Stimulated activated CD4-positive, alpha-beta T cell treated with anti-CD3 and anti-CD28 coated beads, Interleukin-2, amount 100 ng/mL, for 24 hours (primary cell): ENCODE measurements at places on chromosomes 16 and 17.

- no peak for DNase-seq
Measured at GRCh38 chr17:46143827-46144236, 49.4 kb downstream of the KANSL1 start.

GRCh38 chr16:47057630-47057993, 84.1 kb upstream of the DNAJA2 start:
- DNase-seq, result no peak

DNA sequence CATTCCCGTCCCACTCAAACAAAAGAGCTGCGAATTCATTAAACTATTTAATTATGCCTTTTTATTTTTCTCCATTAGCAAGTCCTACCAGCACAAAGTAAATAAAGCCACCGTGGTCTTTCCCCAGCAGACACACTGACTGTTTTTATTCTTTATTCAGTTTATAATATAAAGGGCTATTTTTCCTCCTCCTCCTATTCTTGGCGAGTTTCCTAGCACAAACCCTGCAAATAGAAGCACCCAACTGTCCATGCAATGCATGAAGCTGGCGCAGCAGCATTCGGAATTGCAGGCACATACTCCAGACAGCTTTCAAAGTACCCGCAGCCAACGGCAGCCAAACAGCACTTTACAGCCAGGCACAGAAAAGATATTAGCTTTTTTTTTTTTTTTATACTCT, 583.4 kb upstream of the PSMD7 start:
- no peak for DNase-seq

DNA sequence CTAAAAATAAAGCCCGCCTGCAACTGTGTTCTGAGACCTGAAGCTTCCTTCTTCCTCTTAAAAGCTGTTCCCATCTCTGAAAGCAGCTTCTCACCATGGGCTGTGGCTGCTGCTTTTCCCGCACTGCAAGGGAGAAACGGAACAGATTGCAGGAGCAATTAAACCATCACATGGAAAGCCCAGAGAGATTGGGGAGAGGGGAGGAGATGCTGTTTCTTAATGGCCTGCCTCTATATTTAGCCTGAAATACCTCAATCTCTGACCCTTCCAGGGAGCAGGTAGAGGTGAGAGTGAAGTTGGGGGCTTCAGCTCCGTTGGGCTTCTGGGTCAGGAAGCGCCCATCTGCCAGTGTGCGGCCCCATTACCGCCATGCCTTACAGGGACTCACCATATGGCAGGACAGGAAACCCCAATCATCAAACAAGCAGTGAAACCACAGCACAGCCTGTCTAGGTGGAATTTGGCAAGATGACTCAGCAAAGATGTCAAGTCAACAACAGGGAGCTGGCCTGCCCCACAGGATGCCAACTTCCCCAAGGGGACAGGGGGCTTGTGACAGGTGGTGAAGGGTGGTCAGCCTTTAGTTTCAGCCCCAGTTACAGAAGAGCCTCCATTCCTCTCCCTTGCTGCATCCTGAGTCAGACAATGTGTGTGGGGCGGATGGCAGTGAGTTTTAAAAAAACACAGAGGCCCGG, 286.6 kb upstream of the CCL2 start:
- no peak for DNase-seq

- DNase-seq, result no peak
Measured at GRCh38 chr16:57619606-57620334, 8.7 kb upstream of the ADGRG1 start.

DNA sequence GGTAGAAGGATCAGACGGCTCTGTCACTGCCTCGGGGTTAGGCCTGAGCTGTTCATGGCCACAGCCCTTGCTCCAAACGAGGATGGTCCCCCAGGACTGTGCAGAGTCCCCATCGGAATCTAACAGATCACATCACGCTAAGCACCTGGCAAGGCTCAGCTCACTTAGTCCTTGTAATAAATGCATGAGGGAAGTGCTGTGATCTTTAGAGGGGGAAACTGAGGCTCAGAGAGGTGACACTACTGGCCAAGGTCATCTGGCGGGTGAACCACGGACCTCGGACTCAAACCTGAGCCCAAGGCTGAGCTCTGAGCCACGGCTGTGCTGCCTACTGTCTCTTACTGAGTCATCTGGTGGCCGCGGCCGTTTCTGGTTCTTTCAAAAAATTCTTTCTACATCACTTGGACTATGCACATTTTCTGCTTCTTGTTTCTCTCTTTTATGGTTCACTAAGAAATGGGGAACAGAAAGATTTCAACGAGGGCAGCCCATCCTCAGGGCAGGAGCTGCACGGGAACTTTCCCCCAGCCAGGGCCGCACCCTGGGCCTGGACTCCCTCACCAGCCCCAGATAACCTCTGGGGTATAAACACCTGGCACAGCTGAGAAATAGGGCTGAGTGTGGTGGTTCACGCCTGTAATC, 55.6 kb downstream of the COTL1 start:
- no peak for DNase-seq

DNA sequence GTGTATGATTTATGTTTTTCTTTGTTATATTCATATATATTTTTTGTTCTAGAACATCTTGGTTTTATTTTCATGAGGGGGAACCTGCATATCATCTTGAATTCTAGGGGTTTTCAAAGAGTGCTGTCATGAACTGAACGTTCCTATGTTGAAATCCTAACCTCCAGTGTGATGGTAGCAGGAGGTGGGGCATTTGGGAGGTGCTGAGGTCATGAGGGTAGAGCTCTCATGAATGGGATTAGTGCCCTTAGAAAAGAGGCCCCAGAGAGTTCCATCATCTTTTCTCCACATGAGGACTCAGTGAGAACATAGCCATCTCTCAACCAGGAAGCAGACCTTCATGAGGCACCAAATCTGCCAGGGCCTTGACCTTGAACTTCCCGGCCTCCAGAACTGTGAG, 34.6 kb upstream of the CCDC182 start:
- no peak for DNase-seq

- no peak for DNase-seq
Measured at GRCh38 chr16:52649870-52650269, 102.9 kb upstream of the TOX3 start.

DNA sequence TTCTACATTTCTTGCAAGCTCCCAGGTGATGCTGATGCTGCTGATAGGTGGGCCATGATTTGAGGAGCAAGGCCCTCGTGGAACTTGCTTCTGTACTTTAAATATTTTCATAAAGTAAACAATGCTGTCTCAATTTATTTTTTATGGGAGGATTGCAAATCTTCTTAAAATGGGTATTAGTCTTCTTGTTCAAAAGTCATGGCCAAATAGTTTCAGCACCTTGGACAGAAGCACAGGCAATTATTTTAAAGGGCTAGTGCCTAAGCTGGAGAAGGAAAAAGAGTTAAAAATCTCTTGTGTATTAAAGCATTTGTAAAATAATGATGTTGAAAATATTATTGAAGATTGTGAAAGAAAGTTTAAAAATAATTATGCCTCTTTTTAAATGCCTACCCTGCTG, 50.5 kb downstream of the GPR139 start:
- no peak for DNase-seq

DNA sequence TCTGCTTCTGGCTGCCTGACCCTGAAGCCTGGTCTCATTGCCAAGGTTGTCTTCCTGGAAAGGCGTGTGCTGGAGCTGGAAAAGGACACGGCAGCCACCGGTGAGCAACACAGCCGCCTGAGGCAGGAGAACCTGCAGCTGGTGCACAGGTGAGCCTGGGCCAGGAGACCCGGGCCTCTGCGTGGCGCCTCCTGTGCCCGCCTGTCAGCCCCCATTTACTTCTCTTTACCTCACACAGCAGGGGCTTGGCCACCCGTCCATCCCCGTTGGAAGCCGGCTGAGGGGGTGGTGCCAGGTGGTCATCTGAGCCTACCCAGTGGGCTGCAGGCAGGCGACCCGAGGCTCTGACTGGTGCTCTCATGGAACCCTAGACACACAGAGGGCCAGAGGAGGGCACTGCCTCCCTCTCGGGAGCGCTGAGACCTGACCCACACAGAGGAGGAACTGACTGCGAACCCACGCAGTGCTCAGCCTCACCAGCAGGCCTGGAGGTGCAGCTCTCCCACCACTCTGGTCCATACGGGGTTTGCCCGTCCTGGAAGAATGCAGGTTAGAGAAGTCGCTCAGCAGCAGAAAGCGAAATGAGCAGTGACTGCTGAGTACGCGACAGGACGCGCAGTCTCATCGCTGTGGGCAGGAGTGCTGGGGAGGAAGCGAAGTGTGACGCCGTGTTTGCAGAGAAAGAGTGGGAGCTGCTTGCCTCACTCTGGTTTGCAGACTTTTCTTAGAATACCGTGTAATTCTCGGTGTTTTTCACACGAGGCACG, 21.9 kb upstream of the CAPN15 start:
- no peak for DNase-seq

GRCh38 chr16:1508494-1509187, 15.5 kb downstream of the TELO2 start:
- no peak for DNase-seq

GRCh38 chr17:78844301-78845005, 3.8 kb upstream of the USP36 start:
- DNase-seq, result no peak

- no peak for DNase-seq
Measured at GRCh38 chr16:55480228-55480655, 1.2 kb downstream of the MMP2 start.

DNA sequence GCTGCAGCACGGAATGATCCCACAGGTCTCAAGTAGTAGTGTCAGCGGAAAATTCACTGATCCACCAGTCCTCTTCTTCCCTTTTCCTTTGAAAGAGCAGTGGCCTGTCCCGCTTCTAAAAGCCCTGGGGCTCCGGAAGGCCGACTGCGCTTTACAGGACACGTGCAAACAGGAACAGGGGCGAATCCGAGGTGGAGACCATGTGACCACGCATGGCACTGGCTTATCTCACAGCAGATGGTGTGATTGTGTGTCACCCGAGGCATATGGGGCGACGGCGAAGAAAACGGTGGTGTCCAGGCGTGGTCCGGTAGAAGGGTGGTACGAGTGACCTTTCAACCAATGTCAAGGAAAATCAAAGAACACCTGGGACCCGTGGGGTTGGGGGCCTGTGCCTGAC, 12.0 kb upstream of the KCNJ18 start:
- DNase-seq, result no peak
